Germinal center (tissue), 1 donor: ENCODE measurements at places on chromosomes 13 and 19.

- no peak for DNase-seq
These were observed 16.7 kb downstream of the SYDE1 start for GRCh38 chr19:15123900-15124299.

DNA sequence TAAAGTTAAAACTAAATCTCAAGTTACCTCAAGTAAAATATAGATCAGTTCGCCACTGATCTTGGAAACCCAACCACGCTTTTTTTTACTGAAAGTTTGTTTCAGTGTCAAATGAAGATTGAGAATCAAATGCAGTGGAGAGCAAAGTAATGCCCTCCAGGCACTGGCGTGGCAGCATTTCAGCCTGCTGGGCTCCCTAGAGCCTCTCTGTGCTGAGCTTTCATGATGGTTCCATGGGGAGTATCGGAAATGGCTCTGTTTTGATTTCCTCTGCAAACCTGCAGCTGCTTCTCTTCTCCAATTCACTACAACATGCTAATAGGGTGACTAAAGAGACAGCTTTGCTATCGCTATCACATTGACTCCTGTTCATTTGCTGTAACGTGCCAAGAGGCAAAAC, 141.6 kb downstream of the FGF14 start:
- DNase-seq, result no peak

DNA sequence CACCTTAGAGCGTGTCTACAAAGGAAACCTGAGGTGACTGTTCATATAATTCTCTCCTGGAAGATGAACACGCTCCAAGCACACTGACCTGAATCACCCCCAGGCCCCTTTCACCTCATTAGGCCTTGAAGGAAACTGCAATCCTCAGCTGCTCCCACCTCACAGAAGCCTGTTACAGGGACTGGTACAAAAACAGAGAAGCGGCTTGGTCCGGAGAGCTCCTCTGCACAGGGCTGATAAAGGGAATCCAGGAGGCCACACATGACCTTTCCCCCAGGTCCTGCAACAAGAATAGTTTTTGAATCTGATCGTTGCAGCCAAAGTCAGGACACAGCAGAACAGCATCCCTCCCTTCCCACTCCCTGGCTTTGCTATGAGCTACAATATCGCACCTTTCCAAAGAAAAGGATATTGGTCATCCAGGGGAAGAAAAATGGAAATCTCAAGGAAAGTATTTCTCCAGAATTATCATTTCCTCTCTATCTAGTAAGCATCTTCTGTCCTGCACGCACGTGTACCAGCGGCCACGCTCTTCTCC, 666.7 kb downstream of the UQCRFS1 start:
- no peak for DNase-seq

DNA sequence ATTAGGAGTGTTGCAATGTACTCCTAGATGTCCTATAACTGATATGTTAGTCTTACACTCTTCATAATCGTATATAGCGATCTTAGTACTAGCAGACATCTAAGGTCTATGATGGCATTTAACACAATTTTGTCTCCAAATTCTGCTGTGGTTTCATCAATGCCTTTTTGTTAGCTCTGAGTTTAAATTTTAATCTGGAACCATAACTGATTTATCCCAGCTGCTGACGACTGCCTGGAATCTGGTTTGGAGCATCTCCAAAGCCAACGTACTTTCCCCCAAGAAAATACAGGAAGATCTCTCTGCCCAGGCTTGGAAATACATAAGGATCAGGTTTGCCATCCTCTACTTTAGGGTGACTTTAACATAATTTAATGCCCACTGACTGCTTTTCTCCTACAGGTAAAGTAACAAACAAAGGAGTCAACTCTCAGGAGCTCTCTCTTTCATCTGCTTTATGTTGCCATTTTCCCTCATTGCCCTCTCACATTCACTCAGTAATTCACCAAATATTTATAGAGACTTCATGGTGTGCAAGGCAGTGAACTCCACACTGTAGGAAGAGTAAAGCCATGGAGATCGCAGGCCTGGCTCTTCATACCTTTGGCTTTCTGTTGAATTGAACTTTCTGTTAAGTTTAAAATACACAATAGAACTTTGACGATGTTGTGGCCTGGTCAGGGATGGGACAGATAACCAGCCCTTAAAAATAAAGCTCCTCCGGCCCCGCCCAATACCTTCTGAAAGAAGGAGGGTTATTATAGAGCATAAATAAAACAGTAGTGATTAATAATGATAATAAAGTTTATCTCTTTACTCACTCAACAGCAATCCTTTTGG, 23.3 kb upstream of the SPART start:
- DNase-seq, result no peak
